Left colon (tissue), 2 donors: ENCODE measurements at places on chromosomes 11 and 22. TPM values are rescaled to one million over a fixed set of nuclear protein-coding genes. Genes with fewer than 3 reads are reported as not detected.

THY1 gene
- total RNA-seq, result 1.8 TPM

HYOU1 gene
- total RNA-seq, result 107 TPM

DNA sequence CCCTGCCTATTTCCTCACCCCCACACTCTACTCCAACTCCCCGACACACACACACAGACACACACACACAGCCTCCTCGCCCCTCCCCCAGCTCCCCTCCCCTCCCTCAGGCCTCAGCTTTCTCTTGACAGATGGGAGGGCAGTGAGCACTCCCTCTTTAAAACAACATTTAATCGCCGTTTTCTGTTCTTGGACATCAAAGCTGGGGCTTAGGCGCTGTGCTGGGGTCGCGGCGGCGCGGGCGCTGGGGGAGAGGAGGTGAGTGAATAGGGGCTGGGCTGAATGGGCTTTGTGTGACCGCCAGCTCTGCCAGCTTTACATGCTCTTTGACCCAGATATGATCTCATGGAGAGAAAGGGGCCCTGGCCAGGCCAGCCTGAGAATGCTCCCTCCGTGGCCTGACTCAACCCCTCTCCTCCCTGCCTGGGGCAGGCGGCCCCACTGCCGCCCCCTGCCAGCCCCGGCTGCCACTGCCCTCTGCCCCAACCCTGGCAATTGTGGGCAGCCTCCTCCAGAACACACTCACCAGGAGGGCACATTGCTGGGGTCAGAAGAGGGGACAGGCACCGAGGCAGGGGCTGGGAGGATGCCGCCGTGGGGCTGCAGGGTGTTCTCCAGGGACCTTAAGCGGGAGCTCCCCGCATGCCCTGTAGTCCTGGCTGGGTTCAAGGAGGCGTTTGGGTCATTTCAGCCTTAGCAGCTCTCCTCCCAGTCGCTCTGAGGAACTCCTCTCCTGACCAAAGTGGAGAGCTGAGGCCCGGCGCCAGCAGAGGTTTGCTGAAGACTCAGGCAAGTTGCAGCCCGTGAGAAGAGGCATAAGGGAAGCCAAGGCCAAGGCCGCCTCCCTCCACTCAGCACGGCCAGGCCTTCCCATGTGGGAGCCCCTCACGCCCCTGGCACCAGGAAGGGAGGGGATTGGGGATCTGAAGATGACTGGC is 38.3 kb upstream of the NNMT start:
- DNase-seq, result no peak

CBLIF gene
- 0.31 TPM for total RNA-seq

DNA sequence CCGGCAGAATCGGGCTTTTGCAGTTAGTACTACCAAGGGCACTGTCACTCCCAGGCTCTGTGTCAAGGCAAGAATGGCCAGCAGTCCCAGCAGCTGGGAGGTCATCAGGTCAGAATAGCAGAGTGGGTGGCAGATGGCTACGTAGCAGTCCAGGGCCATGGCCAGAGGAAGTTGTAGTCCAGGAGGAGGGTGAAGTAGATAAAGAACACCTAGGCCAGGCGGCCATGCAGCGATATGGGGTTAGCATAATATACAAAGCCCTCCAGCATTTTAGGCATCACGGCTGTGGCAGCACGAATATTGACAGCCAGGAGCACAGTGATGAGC is 52.1 kb downstream of the RRM1 start:
- DNase-seq, result no peak

GRCh38 chr11:64396079-64396591 is 37.2 kb downstream of the RPS6KA4 start:
- DNase-seq, result no peak

MIAT gene
- total RNA-seq, result 2.2 TPM

DNA sequence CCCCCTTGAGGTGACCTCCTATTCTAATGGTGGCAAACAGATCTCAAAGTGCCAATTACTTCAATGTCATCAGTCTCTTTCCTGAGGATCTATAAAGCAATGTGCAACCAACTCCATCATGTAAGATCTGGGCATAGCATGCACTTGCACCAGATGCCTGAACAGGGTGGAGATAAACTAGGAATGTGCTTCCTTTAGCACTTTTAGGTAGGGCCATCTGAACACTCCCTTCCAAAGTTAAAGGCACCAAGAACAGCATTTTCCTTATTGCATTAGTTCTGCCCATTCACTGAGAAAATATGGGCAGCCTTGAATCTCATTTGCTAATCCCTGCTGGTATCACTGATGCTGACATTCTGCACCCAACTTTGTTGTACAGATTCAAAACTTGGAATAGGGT is 112.0 kb downstream of the SGSM3 start:
- DNase-seq, result no peak

- no peak for DNase-seq
These were observed 559.1 kb downstream of the MN1 start for GRCh38 chr22:27242474-27242873.

DNA sequence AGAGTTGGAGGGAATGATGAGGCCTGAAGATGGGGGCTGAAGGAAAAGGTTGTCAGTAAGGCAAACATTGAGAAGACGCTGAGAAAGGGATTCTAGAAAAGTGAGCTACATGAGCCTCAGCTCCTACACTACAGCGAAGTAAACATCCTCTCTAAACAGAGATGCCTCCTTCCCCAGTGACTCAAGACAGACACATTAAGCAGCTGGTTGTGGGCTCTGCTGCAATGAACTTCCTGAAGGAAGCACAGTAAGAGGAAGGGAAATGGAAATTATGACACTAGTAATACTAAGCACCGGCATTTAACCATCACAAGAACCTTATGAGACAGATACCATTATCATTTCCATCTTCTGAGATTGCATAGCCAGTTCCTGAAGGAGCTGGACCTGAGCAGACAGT is 190.5 kb downstream of the C11orf87 start:
- DNase-seq, result no peak

DNA sequence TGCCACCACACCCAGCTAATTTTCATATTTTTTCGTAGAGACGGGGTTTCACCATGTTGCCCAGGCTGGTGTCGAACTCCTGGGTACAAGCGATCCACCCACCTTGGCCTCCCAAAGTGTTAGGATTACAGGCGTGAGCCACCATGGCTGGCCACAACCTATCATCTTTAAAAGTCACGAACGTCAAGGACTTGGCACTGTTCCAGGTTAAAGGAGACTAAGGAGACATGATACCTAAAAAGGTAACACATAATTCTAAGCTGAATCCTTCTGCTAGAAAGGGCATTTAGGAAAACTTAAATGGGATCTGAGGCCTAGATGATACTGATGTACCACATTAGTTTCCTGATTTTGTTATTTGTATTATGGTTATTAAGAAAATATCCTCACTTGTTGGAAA is 43.3 kb upstream of the SYT9 start:
- DNase-seq, result no peak

CHST1 gene
- 1.4 TPM for total RNA-seq

DNA sequence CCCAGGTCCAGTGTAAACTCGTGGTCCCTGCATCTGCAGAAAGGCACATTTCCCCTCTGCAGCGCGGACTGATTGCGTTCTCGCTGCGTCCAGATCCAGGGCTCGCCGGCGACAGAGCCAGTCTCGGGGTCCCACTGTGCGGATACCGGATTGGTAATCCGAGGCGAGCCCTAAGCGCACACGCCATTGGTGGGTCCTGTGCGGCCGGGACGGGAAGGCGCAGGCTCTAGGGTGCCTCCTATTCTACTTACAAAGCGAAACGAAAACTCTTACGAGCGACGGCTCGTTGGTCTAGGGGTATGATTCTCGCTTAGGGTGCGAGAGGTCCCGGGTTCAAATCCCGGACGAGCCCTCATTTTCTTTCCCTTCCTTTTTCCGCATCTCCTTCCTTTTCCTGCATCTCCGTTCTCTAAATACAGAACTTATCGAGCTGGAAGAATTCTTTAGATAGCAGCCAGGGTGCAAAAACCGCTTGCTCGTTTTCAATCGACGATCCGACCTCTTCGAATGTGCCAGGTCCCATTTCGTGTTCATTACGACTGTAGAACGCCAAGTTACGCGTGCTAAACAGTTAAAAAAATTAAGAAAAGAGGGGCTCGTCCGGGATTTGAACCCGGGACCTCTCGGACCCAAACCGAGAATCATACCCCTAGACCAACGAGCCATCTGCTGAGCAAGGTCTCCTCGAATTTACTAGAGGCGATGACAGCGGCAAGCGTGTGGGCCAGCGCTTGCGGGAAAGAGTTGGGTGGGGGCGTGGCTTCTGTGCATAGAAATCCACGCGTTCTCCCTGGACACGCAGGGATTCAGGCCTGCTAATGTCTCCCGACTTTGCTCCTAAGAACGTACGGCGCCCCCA is 29.2 kb upstream of the WNT11 start:
- DNase-seq, result peak; percentile 89

UPB1 gene
- 0.08 TPM for total RNA-seq

GRCh38 chr11:14372011-14372410 is 13.0 kb upstream of the RRAS2 start:
- no peak for DNase-seq

MRGPRX4 gene
- not detected for total RNA-seq

SMTN gene
- total RNA-seq, result 62.6 TPM

DNA sequence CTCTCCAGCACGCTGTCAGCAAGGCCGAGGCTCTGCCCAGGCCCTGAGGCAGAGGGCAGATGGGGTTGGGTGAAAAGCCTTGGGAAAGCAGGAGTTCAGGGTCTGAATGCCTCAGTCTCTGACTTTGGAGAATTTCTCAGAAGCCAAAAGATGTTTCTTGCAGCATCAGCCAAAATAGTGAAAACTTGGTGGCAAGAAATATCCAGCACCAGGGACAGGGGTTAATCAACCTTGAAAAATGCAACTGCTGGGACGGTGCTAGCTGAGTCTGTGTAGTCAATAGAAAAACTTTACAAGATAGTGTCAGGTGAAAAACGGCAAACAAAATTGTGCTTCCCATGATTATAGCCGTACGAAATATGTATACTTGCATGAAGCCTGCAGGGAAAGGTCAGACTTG is 1.4 kb upstream of the ABCC8 start:
- DNase-seq, result no peak

GRCh38 chr11:7673724-7674434 is 579 bp upstream of the CYB5R2 start:
- DNase-seq, result peak; percentile 68

- DNase-seq, result no peak
These were observed 35.2 kb upstream of the RDX start for GRCh38 chr11:110331626-110332025.

DNA sequence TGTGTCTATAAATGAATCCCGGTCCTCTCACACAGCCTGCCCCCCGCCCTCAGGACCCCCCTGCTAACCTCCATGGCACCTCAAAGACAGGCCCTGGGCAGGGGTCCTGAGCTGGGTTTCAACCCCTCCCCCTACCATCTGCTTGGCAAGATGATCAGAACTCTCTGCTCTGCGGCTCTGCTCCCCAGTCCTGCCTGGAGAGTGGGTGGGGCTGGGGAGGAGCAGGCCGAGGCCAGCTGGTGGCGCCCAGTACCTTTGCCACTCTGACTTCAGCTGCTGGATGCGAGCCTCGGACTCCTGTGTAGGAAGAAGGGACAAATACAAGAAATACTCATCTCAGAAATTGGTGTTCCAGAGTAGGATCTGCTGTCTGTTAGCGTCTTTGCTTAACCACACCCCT is 15.0 kb downstream of the SUN2 start:
- no peak for DNase-seq

C11orf54 gene
- 61.4 TPM for total RNA-seq

DNA sequence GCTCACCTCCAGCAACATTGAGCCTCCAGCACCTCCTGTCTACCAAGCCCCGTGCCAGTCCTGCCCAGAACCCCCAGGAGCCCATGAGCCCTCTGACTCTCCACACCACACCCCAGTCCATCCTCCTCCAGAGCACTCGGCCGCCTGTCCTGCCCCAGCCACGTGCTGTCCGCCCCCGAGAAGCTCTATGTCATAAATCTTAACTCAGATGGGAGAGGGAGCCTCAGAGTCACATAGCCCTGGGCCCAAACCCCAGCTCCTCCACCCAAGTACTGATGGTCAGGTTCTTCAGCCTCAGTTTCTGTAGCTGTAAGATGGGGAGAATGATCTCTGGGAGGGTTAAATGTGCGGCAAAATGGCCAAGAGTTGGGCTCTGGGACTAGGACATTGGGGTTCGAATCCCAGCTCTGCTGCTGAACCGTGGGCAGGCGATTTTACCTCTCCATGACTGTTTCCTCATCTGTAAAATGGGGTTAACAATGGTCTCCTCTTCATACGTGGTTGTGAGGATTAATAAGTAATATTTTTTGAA is 27.8 kb downstream of the CYTH4 start:
- no peak for DNase-seq

DNA sequence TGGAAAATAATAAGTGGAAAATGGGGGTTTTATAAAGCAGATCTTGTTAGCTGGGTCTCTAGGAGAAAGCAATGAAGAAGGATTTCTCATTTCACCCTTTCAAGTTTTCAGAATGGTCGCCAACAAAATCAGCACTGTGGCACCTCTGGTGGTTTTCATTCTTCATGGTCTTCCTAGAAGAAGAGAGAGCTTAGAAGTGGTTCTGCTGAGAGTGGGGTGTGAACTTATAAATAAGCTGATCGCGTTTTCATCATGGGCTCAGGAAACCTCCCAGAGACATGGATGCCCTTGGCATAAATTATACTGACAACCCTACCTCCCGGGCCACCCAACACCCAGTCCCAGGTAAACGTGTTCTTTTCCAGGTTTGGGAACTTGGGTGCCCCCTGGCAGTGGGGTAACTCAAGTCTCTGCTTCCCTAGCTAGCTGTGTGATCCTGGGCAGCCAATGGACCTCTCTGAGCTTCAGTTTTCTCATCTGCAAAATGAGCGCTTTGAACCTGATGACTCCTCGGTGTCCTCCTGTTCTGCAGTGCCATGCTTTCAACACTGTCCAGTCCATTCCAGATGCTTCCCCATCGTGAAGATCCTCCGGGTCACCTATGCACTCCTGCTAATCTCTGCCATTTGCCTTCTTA is 72.6 kb upstream of the GRAMD1B start:
- no peak for DNase-seq

DNA sequence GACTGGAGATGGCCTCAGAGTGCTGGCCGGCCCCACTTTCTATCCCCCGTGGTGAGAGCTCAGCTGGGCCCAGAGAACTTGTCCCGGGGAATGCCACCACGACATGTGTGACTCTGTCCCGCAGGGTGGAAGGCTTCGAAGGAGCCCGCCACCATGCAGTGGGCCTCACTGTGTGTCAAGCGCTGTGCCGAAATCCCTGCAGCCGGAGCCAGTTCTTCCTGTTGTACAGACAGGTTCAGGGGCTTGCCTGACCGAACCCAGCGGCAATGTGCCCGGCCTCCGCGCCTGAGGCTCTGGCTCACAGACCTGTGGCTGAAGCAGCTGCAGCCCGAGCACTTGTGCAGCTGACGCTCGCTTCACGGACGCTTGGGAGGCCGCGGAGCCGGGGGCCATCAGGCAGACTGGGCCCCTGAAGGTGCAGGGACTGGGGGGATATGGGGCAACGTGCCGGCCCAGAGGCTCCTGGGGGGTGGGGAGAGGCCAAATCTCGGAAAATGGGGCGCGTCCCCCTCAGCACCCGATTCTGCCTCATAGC is 650 bp downstream of the PPM1F start:
- peak; percentile 53 for DNase-seq

DNA sequence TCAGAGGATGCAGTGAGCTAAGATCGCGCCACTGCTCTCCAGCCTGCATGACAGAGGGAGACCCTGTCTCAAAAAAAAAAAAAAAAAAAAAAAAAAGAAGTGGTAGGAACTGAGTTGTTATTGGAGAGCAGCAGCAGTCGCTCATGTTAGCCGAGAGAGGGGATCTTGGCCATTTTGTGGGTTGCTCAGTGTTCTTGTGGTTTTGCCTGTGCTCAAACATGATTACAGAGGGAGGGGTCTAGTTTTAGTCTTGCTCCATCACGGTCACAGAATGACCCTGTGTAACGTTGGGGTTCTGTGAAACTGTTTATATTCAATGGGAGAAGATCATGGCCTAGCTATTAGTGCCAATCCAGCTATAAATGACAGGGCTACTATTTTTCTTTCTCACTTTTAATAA is 1.9 kb downstream of the DPAGT1 start:
- DNase-seq, result no peak
